ENCODE measurements at places on chromosomes 5 and 9.

- no peak for DNase-seq
Observed at GRCh38 chr5:154002511-154003020, 36.1 kb downstream of the FAM114A2 start.

DNA sequence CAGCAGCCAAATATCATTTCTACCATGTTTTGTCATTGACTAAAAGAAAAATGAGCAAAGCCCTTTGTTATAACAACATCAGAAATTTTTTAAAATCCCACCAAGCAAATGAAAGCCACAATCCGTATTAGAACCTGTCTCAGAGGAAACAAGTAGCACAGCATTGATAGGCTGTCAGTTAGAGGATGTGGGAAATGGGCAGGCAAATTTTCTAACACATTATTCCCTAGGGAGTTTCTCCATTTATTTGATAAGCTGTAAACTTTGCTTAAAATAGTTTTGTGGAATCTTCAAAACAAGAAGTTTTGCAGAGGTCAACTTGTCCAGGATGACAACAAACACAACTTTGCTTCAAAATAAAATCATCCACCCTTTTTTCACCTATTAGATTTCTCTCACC, 53.6 kb upstream of the APC start:
- no peak for DNase-seq

GRCh38 chr5:93088592-93089389, 492.2 kb downstream of the NR2F1-AS1 start:
- DNase-seq = no peak

DNA sequence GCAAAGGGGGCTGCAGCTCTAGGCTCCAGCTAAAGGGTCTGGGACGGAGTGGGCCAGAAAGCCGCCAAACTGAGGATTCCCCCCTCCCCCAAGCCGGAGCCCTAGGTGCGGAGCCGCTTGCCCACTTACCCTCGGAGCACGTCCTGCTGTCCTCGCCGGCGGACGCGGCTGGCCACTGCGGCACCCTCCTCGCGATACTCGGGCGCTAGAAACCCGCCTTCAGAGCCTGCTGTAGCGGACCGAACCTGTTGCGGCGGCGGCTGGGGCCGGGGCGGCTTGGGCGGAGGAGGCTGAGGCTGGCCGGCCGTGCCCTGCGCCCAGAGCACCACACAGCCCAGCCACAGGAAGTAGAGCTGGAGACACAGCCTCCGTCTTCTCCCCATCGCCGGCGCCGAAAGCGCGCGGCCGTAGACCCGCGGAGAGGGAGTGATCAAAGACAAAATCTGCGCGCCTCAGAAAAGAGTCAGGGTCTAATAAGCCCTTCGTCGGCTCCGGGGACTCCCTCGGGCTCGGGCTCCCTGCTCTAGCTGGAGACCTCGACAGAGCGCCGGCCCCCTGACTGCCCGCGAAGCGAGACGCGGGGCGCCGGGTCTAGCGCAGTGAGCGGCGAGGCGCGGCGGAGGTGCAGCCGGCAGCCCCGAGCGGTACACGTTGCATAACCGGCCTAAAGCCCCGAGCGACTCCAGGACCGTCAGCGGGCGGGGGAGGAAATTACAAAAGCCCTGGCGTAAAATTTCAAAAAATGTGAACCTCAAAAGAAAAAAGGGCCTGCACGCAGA, 635 bp downstream of the FBN2 start:
- DNase-seq = no peak

- DNase-seq = no peak
Observed at GRCh38 chr5:85320495-85320894, 935.8 kb upstream of the EDIL3 start.

DNA sequence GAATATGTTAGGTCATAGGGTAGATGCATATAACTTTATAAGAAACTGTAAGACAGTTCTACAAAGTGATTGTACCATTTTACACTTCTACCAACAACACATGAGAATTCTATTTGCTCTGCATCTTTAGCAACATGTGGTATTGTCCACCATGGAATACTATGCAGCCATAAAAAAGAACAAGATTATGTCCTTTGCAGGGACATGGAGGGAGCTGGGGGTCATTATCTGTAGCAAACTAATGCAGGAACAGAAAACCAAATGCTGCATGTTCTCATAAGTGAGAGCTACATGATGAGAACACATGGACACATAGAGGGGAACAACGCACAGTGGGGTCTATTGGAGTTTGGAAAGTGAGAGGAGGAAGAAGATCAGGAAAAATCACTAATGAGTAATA, 22.2 kb upstream of the CER1 start:
- no peak for DNase-seq

All from HFF-Myc (cell line).